Activated CD8-positive, alpha-beta T cell treated with anti-CD3 and anti-CD28 coated beads for 36 hours (primary cell): ENCODE measurements at places on chromosomes 7 and 10.

GRCh38 chr10:15433850-15434537, 62.9 kb upstream of the FAM171A1 start:
- DNase-seq, result peak; percentile 48

- DNase-seq, result no peak
These were observed 2.8 kb upstream of the ZNF777 start for GRCh38 chr7:149463500-149464161.

DNA sequence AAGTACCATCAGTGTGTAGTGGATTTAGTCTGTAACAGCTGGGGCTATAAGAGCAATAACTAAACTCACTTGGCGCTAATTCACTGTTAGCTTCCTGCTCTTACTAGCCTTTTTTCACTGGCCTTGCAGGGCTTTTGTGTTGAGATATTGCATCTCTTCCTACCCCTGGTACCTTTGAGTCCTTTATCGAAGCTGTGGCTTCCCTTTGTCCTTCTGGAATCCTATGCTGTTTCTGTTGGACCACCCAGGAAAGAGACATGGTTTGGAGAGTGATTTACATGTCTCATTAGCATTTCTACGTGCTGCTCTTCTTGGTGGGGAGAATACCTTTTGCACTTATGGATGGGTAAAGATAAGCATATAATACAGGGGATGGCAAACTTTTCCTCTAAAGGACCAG, 103.8 kb downstream of the MLLT10 start:
- DNase-seq, result no peak

DNA sequence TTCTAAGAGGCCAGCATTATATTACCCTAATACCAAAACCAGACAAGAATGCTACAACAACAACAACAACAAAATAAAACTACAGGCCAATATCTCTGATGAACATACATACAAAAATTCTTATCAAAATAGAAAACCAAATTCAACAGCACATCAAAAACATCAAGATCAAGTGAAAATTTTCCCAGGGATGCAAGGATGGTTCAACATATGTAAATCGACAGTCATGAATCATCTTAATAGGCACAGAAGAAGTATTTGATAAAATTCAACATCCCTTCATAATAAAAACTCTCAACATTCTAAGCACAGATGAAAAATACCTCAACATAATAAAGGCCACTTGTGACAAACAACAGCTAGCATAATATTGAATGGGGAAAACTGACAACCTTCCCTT, 75.3 kb downstream of the JMJD1C start:
- DNase-seq, result no peak

GRCh38 chr10:88019753-88020152, 156.3 kb downstream of the PTEN start:
- no peak for DNase-seq

DNA sequence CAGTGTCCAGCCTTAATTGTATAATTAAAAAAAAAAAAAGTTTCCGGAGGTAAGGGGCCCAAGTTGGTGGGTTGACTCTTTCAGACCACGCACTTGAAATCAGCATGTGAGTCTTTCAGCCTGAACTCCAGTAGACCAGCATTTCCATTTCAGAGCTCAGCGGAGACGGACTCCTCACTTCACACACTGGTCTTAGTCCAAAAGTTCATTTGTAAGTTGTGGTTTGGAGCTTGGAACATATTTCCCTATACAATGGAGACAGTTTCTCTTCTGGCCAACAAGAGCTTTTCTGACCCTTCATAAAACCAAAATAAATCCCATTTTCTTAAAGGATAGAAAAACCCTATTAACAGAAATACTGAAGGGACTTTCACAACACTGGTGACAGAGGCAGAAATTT, 41.0 kb downstream of the ATXN7L1 start:
- DNase-seq, result no peak
